ENCODE measurements at places on chromosomes 5 and 9. TPM values are rescaled to one million over a fixed set of nuclear protein-coding genes. Genes with fewer than 3 reads are reported as not detected.

IL9 gene
- not detected for total RNA-seq

AK1 gene
- total RNA-seq: 41.2 TPM

SMC5 gene
- total RNA-seq: 18.9 TPM

SYNPO gene
- total RNA-seq: 28.6 TPM

TMEFF1 gene
- 0.80 TPM for total RNA-seq

PCDHGA11 gene
- 0.06 TPM for total RNA-seq

FGFR4 gene
- total RNA-seq: 22.3 TPM

SLC34A1 gene
- total RNA-seq: not detected

SH2D3C gene
- total RNA-seq: not detected

FAM78A gene
- 0.22 TPM for total RNA-seq

FCN2 gene
- total RNA-seq: not detected

CLIC3 gene
- 3.3 TPM for total RNA-seq

NADK2 gene
- 12.2 TPM for total RNA-seq

PCDHA1 gene
- total RNA-seq: 0.20 TPM

ACTBL2 gene
- total RNA-seq: 0.07 TPM

OR1Q1 gene
- total RNA-seq: not detected

GFPT2 gene
- total RNA-seq: 50.9 TPM

IFNE gene
- 1.4 TPM for total RNA-seq

SPATA6L gene
- total RNA-seq: 2.4 TPM

COL23A1 gene
- total RNA-seq: not detected

COL15A1 gene
- 0.39 TPM for total RNA-seq

RASGRF2 gene
- total RNA-seq: 2.1 TPM
